ENCODE measurements at places on chromosomes 13 and 19.

DNA sequence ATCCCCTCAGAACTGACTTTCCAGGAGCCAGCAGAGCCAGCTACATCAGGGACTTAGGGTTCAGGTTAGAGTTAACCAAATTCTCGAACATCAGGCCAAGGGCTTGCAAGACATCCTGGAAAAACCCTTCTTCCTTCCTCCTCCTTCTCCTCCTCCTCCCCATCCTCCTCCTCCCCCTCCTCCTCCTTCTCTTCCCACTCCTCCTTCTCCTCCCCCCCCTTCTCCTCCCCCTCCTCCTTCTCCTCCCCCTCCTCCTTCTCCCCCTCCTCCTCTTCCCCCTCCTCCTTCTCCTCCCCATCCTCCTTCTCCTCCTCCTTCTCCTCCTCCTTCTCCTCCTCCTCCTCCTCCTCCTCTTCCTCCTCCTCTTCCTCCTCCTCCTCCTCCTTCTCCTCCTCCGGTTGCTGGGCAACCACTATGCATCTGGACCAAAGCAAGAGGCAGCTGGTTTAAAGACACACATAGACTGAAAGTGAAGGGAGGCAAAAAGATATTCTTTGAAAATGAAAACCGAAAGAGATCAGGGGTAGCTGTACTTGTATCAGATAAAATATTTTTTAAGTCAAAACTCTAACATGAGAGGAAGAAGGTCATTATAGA is 5.9 kb upstream of the CCL25 start:
- no peak for DNase-seq

DNA sequence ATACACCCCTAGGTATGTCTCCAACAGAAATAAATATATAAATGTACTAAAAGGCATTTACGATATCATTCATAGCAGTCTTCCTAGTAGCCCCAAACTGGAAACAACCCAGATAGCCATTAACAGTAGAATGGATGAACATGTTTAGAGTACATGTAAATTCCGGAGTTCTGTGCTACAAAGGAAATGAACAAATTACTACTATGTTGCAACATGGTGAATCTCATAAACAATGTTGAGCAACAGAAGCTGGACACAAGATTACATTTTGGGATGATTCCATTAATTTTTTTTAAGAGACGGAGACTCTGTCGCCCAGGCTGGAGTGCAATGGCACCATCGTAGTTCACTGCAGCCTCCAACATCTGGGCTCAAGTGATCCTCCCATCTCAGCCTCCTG is 5.9 kb upstream of the SLC7A10 start:
- DNase-seq, result no peak

DNA sequence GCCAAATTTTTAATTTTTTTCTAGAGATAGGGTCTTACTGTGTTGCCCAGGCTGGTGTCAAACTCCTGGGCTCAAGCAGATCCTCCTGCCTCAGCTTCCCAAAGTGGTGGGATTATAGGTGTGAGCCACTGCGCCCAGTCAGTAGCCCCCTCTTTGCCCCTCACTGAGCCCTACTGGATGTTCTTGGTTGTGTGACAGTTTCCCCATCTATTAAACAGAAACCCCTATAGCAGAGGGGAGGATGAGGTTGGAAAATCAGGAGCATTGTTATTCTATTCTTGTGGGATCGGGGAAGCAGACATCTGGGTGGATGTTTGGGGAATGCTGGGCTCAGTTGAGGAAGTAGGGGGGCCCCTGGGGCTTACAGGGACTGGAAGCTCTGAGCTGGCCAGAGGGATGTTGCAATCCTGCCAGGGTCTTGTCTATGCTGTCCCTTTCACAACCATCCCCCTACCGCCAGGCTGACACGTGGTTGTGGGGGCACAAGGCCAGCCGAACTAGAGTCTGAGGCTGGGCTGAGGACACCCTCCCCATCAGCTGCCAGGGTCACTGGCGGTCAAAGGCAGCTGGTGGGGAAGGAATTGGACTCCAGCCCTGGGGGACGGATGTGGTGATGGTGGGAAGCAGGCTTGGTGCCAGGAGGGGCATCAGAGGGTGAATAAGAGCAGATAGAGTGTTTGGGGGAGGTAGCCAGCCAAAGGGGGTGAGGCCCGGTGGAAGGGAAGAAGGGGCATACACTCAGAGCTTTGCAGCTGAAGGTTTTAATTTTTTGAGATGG is 10.9 kb downstream of the APOC1 start:
- DNase-seq, result no peak

GRCh38 chr13:99075268-99076191 is 97.7 kb upstream of the DOCK9 start:
- DNase-seq, result no peak

DNA sequence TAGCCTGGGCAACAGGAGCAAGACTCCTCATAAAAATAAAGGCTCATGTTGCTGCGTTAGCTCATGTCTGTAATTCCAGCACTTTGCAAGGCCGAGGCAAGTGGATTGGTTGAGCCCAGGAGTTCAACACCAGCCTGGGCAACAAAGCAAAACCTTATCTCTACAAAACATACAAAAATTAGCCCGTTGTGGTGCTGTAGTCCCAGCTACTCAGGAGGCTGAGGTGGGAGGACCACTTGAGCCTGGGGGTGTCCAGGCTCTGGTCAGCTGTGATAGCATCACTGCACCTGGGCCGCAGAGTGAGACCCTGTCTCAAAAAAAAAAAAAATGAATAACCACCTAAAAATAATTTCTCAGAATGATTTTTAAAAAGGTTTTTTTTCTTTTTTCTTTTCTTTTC is 3.9 kb upstream of the NUDT19 start:
- DNase-seq, result no peak

GRCh38 chr19:8607386-8607785 is 3.1 kb downstream of the ADAMTS10 start:
- DNase-seq, result no peak

DNA sequence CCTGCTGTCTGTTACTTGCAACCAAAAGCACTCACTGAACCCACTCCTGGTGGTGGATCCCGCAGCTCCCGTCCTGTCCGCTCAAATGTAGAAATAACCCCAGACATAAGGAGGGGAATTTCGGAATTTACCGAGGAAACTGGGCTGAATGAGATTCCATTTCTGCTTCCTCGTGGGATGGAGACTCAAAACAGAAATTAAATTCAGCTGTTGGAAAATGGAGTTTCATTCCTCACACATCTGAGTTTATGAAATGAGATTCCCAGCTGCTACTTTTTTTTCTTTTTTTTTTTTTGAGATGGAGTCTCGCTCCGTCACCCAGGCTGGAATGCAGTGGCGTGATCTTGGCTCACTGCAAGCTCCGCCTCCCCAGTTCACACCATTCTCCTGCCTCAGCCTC is 44.3 kb downstream of the COLGALT1 start:
- DNase-seq, result no peak

DNA sequence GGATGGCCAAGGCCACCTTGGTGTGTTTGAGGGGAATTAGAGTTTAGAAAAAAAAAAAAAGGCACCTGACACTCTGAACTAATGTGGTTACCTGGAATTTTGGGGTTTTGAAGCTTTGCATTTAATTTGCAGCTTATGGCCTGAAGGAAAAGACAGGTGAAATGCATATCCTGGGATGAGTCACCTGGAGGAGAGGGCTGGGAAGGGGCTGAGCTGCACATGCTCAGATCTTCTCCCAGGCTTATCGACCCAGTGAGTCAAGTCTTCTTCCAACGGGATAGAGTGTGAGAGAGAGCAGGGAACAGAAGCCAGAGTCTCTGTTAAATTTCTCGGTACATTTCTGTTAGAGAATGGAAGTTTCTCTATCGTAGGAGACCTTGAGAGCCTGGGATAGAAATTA is 29.7 kb upstream of the ALOX5AP start:
- DNase-seq, result no peak

GRCh38 chr13:64675255-64675892 is 2554.8 kb downstream of the PCDH9 start:
- DNase-seq, result no peak

DNA sequence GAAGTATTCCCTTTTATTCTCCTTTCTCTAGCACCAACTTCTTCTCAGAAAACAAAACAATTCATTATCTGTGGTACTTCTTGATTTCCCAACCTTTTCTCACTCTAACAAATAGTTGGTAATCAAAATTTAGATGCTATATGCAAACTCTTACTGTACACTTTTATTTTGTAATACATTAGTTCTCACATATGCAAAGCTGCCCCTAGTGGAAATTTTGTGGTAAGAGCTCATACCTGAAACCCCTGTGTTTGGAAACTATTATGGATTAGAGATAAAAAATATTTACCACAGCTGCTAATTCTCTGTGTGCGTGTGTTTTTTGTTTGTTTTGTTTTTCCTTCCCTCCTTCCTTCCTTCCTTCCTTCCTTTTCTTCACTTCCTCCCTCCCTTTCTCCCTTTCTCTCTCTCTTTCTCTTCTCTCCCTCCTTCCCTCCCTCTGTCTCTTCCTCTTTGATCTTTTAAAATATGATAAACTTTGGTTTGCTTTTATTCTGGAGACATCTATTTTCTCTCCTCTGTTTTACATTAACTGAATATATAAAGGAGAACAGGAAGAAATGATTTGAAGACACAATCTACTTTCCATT is 537.4 kb downstream of the SLITRK6 start:
- DNase-seq, result no peak

- no peak for DNase-seq
Measured at GRCh38 chr13:57787058-57787791, 155.7 kb downstream of the PCDH17 start.

All from NCI-H446 treated with DMSO at 0.1 percent for 48 hours (cell line).